ENCODE measurements at places on chromosomes 2 and 18.

DNA sequence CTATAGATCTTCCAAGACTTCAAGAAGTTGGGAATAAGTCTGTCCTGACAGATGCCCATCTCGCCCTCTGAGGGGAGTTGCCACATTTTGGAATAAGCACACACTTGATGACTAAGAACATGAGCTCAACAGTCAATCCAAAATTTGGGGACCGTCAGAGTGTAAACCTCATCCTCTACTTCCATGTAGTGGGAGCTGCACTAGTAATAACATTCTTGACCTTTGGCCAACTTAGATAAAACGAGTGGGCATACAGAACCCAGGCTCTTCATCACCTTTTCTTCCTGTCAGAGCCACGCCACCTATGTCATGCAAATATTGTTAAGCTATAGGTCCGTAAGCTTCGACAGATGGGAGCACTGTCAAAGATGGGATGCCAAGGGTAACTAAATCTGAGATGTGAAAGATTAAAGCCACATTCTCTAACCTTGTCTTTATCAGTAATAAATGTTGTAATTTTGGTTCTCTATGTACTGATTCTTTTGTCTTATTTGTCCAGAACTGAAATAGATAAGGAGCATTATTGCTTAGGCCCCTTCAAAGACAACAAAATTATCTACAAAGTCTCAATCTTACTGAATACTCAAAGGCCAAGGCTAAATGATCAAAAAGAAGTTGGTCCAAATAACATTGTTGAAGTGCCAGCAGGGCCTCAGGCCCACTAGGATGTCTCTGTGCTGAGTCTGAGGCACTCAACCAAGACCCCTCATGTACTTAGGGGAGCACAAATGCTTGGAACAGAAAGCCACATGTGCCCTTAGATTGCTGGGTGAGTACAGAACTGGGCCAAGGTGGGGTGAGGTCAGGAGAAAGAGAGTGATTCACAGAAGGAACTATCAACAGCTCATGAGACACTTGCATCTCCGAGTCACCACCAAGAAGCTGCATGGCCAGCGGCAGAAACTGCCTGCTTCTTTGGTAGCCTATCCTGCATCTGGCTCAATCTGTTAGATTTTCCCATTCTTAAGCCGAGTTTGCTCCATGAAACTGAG, 15.0 kb downstream of the CDH2 start:
- DNase-seq = no peak

- DNase-seq = peak; percentile 67
Measured at GRCh38 chr18:44973282-44973681, 292.6 kb downstream of the SETBP1 start.

DNA sequence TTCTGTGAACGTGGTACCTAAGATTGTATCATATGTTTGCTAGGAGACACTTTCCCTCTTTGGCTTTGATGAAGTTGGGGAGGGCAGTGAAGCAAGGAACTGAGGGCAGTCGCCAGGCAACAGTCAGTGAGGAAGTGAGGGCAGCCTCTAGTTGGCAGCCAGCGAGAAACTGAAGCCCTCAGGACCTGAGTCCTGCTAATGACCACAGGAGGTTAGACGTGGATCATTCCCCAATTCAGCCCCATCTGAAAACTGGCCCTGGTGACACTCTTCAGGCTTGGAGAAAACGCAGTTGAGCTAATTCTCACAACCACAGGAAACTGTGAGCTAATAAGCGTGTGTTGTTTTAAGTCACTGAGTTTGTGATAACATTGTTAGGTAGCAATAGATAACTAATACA, 84.5 kb upstream of the REG3G start:
- no peak for DNase-seq

DNA sequence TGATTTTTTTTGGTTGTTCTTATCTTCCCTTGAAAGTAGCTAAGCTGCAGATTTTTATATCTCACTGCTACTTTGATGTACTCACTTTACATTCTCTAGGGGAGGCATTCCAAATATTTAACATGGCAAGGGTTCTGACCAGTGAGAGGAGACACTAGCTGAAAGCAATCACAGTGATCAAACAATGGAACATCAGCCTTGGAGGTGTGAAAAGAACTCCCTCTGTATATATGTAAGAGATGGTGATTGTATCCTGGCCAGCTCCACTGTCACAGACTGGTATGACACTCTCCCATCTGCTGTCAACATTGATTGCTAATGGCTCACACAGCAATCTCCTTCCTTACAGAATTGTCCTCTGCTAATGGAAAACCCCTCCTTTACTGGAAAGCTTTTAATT, 291.7 kb upstream of the CDH19 start:
- no peak for DNase-seq

- DNase-seq = no peak
Measured at GRCh38 chr2:197261808-197262226, 48.8 kb downstream of the ANKRD44 start.

GRCh38 chr2:209830722-209831465, 59.3 kb downstream of the UNC80 start:
- DNase-seq = peak; percentile 63

- no peak for DNase-seq
Measured at GRCh38 chr18:75212751-75213090, 2.1 kb downstream of the TSHZ1 start.

- no peak for DNase-seq
Measured at GRCh38 chr2:98727369-98728087, 3.4 kb downstream of the MGAT4A start.

GRCh38 chr2:59080451-59081181, 839.5 kb upstream of the FANCL start:
- no peak for DNase-seq

GRCh38 chr2:181484851-181485637, 27.9 kb downstream of the ITGA4 start:
- DNase-seq = no peak

GRCh38 chr2:183926433-183926832, 671.9 kb upstream of the ZNF804A start:
- DNase-seq = no peak

GRCh38 chr2:95179451-95179850, 13.8 kb downstream of the ZNF2 start:
- no peak for DNase-seq

GRCh38 chr18:8349608-8350323, 259.5 kb upstream of the RAB12 start:
- DNase-seq = no peak

GRCh38 chr2:163715199-163715598, 20.6 kb downstream of the FIGN start:
- no peak for DNase-seq

- DNase-seq = peak; percentile 73
Measured at GRCh38 chr2:209614690-209615369, 156.8 kb upstream of the UNC80 start.

DNA sequence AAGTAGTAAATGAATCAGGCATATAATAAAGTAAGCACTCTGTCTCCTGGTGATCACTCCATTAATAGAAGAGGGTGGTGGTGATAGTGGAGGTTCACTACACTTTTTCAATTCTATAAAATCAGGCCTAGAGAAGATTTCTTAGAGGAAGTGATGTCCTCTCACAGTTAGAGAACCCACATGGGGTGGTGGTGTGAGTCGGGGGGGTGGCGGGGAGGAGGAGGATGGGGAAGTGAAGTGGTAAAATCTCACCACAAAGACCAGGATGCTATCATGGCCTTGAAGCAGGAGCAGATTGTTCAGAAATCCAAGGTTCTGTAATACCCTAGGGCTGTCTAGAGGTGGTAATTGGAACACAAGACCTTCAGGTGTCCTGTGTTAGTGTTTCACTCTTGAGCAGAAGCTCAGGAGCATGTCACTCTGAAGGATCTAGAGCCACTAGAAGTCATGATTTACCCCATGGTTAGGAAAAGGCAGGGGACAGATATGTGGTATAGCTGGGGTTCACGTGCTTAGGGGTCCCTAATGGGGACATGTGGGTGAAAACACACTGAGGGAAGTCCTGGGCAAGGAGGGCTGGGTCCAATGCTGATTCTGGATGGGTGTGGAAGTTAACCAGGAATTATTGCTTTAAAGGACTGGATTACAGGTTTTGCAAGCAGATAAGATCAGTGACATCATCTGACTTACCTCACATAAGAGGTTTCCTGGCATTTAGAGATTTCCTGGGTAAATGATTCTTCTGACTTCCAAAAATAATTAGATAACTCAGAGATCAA, 31.0 kb downstream of the RNF125 start:
- DNase-seq = no peak

DNA sequence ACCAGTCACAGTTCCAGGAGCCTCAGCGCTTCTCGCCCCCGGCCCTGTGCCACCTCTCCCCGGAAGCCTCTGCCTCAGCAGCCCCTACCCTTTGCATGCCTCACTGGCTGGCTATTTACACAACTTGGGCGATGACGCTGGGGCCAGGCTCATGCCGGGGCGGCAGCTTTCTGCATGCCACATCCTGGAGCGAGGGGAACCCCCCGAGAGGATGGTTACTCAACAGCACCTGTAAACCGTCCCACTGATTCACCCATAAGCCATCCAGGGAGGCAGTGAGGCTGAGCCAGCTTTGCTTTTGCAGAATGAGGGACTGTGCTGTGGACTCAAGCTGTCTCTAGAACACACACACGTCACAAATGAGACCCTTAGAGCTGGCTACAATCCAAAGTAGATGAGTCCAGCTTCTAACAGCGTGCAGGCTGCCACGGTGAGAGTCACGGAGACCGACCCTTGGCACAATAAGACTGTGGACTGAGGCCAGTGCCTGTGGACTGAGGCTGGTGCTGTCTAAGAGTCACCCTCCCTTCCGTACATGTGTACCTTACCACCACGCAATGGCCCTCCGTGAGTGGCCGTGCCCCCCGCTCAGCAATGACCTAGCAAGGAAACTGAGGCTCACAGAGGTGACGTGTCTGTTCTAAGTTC, 45.6 kb upstream of the ODC1 start:
- no peak for DNase-seq

DNA sequence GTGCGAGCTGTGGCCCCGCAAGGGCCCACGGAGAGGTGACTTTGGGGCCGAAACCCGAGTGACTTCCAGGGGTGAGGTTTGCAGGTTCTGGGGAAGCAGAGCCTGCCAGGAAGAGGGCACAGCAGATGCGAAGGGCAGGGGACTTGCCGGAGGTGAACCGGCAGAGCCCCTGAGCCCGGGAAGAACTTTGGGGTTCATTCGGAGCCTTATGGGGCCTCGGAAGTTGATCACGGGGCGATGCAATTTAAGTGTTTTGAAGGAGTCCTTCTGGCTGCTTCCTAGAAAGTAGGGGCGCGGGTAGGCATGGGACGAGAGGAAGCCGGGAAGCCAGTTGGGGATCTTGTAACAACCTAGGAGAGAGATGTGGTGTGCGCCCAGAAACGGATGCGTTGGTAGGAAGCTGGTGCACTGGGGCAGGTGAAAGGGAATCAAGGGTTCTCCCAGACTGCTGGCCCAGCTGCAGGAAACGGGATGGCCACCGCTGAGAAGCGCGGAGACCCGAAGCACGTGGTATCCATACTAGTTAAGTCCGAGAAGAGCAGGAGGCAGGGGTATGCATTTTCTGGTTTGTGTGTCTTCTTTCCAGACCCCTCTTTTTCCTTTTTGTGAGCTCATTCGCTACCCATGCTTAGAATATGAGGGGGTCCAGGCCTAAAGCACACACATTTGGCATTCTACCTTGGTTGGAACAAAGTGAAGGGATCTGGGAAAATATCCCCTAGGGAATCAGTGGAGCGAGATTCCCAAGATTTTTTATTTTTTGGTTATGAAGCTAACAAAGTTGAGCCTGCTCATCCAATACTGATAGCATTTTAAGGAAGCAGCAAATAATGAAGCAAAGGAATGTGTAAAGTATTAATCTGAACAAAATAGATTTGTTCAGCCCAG, 758 bp downstream of the SCLY start:
- DNase-seq = peak; percentile 83

- DNase-seq = no peak
Measured at GRCh38 chr2:225270053-225270452, 129.5 kb upstream of the NYAP2 start.

DNA sequence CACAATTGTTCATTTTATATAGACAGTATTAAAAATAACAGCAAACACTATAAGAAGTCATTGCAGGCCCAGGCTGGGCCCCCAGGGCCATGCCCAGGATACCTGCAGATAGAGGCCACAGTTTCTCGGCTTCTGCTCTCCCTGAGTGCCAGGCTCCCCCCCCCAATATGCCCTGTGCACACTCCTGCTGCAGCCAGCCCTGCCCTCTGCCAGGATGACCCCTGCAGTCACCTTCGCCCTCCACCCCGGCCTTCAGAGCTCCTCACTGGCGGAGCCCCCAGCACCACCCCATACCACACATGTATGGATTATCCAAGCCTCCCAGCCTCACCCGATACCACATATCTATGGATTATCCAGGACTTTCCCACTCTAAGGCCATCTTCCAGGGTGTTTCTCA, 104.5 kb downstream of the TPO start:
- no peak for DNase-seq

- no peak for DNase-seq
Measured at GRCh38 chr2:144642131-144642530, 122.2 kb upstream of the ZEB2 start.

- no peak for DNase-seq
Measured at GRCh38 chr2:144378551-144378950, 141.4 kb downstream of the ZEB2 start.

- no peak for DNase-seq
Measured at GRCh38 chr2:150081775-150082481, 405.5 kb downstream of the RND3 start.

DNA sequence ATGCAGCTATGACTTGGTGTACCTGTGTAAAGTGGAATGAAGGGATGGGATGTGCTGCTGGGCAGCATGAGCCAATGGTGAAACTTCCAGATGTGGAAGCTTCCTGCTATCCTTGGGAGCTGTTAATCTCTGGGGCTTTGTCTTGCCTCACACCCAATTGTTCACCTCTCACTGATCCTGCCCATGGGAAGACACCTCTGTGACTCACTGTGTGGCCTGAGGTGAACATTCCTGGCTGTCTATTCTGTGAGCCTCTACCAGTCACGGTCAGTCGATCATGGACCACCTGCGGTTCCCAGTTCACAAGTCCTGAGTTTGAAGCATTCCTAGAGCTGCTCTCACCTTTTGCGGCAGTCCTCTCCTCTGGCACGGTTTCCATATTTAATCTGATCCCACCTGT, 12.1 kb downstream of the NEURL3 start:
- DNase-seq = peak; percentile 98

DNA sequence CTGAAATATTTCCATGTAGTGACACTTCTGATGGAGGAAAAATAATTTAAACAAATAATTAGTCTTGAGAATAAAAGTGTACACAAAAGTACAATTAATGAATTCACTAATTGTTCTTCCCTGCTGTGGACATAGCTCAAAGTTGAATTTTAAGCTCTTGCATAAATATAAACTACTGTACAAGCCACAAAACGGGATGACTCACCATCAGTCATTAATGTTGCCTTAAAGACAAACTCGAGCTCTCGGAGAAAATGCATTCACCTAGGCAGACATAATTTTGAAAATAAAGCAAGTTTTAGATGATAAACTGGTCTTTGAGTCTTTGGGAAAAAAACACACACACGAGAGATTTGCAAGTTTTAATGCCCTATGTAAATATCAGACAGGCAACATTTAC, 436.4 kb downstream of the ZNF521 start:
- DNase-seq = no peak

- DNase-seq = no peak
Measured at GRCh38 chr2:231554748-231555545, 24.7 kb upstream of the NMUR1 start.

GRCh38 chr2:3959372-3959771, 256.0 kb downstream of the DCDC2C start:
- DNase-seq = no peak
